ENCODE measurements at places on chromosomes 6 and 20.

DNA sequence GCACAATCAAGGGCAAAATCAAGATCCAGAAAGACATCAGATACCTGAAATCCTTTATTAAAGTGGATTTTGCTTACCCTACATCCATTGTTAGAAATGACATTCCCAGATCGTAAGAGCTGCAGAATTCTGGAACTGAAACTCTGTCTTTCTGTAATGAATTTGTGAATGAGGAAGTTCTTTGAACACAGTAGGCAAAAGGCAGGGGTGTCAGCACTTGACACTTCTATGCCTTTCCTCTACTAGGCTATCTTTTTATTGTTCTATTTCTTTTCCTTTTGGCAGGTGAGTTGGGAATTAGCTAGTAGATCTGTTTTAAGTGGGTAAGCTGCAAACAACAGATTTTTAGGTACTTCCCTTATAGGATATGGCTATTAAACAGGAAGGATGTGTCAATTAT is 126.3 kb downstream of the CARMIL1 start:
- no peak for DNase-seq

DNA sequence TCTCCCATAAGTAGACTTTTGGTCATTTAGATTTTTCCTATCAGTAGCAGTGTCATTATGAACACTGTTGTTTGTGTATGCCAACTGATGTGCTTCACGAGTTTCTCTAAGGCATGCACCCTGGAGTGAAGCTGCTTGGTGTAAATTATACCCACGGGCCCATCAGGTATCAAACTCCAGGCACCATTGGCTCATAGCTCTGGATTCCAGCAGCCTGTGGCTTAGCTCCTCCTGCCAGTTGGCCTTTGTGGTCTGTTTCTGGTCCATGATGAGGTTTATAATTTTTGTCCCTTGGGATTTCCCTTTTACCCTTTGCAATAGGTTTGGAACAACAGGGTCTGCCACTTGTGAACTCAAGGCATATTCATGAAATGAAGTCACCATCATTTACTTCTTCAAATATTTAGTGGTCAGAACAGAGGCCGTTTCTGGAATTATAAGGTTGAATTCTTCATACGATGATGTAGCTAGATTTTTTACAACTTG is 350.5 kb downstream of the PRL start:
- no peak for DNase-seq

DNA sequence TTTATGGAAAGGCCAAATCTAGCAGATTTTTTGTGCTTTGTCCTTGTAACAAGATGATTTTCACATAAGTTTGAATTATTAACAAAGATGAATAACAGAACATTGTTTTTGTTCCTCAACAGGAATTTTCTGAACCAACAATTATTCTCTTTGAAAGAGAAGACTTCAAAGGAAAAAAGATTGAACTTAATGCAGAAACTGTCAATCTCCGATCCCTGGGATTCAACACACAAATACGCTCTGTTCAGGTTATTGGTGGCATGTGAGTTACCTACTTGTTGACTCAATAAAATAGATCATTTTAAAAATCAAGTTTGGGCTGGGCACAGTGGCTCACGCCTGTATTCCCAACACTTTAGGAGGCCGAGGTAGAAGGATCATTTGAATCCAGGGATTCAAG is 70.9 kb downstream of the RTN4IP1 start:
- no peak for DNase-seq

DNA sequence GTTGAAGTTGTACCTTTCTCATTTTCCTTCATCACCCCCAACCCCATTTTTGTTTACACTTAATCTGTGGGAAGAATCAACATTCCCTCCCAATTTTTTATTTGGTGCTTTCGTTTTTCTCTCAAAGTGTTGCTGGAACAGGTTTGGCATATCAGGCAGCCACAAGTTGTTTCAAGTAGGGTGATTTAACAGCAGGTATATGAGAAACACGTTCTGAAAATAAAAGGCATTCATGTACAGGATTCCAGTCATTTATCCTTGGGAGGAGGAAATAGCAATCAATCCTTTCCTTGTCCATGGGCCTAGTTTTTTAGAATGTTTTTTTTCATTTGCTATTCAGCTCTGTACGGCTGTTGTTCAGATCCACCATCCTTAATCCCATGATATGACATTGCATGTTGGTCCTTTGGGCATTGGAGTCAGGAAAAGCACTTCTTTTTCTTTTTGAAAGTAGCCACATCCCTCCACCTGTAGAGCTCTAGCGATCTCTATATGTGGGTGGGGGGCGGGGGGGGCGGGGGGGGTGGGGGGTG is 120.2 kb downstream of the JARID2 start:
- DNase-seq: no peak

DNA sequence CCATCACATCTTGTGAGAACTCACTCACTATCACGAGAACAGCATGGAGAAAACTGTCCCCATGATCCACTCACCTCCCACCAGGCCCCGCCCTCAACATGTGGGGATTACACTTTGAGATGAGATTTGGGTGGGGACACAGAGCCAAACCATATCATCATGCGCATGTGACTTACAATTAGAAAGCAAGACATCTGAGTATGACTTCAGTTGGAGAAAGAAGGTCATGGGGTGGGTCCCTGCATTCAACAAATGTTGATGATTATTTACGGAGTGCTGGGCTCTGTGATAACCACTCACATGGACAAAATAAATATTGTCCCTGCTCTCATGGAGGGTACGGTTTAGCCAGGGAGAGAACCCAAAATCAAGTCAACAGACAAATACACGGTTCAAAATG is 37.9 kb downstream of the VSTM2L start:
- DNase-seq: no peak

DNA sequence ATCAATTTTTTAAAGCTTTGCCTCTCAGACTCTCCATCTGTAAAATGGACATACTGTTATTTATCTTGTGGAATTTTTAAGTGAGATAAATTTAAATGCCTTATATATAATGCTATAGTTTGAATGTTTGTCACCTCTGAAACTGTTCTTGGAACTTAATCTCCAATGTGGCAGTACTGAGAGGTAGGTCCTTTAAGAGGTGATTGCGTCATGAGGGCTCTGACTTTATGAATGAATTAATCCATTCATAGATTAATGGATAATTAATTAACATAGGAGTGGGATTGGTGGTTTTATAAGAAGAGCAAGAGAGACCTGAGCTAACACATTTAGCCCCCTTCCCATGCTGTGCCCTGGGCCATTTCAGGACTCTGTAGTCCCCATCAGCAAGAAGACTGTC is 326.3 kb upstream of the TSHZ2 start:
- DNase-seq: no peak

- DNase-seq: peak; percentile 30
Measured at GRCh38 chr6:43274916-43275597, 23.0 kb upstream of the SLC22A7 start.

DNA sequence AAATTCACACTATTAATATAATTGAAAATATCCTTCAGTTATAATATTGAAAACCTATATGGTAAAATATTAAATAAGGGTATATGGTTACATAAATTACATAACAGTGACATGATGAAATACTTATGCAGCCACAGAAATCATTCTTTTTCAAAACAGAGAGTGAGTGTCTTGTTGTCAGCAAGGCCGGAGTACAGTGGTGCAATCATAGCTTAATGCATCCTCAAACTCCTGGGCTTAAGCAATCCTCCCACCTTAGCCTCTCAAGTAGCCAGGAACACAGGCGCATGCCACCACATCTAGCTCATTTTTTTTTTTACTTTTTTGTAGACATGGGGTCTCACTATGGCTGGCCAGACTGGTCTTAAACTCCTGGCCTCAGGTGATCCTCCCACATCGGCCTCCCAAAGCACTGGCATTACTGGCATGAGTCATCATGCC is 40.4 kb downstream of the FAM8A1 start:
- no peak for DNase-seq

DNA sequence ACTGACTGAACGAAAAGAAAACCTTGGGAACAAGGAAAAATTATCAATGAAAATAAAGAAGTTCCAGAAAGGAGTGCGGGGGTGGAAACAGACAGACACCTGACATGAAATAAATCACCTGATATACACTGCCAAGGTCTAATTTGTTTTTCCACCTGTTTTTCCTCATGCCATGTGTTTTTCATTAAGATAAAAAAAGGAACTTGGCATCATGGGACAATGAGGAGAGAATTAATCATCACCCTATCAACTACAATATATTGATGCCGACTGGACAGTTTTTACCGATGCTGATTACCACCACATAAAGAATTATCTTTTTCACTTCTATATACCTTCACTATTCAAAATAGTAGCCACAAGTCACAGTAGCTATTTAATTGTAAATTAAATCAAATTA is 233.2 kb downstream of the ARHGAP18 start:
- DNase-seq: no peak
